ENCODE measurements at places on chromosomes 16 and 17.

DNA sequence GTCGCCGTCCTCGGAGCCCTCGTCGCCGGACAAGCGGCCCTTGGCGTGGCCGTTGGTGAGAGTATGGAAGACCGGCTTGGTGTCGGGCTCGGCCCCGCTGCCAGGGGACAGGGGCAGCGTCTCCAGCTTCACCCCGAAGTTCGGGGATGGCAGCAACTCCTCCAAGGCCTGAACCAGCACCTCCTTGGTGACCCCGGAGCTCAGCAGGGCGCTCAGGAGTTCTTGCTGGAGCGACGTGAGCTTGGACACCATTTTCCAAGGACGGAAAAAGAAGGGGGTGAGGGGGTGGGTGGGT is 279 bp downstream of the HNF1B start:
- no peak for DNase-seq

DNA sequence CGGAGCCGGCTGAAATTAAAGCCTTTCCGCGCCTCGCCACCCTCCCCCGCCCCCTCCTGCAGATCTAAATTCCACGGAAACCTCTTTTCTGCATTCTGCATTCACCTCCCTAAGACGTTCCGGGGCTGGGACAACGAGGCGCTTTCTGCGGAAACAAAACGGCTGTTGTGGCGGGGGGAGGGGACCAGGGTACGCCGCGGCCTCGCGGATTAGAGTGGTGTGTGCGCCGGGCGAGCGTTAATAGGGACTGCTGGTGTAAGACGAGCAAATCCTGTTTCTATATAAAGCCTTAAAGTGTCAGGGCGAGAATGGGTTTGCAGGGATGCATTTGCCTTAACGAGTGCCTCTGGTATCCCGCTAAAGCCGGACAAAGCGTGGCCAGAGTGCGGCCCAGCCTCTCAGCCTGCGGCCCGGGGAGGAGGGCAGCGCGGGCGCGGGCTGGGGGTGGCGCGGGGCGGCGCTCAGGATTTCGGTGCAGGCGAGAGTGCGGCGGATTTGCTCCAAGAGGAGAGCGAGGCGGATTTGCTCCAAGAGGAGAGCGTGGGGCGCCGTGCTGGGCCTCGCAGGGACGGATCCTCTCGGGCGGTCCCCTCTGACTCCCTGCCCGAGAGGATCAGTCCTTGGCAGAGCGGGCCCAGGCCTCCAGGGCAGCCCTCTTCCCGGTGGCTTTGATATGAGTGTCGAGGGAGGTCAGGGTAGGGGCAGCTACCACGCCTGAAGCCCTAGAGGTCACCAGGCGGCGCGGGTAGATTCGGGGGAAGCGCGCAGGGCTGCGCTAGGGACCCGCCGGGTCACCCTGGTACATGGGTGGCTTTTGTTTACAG is 5.1 kb downstream of the BAHCC1 start:
- DNase-seq = no peak

DNA sequence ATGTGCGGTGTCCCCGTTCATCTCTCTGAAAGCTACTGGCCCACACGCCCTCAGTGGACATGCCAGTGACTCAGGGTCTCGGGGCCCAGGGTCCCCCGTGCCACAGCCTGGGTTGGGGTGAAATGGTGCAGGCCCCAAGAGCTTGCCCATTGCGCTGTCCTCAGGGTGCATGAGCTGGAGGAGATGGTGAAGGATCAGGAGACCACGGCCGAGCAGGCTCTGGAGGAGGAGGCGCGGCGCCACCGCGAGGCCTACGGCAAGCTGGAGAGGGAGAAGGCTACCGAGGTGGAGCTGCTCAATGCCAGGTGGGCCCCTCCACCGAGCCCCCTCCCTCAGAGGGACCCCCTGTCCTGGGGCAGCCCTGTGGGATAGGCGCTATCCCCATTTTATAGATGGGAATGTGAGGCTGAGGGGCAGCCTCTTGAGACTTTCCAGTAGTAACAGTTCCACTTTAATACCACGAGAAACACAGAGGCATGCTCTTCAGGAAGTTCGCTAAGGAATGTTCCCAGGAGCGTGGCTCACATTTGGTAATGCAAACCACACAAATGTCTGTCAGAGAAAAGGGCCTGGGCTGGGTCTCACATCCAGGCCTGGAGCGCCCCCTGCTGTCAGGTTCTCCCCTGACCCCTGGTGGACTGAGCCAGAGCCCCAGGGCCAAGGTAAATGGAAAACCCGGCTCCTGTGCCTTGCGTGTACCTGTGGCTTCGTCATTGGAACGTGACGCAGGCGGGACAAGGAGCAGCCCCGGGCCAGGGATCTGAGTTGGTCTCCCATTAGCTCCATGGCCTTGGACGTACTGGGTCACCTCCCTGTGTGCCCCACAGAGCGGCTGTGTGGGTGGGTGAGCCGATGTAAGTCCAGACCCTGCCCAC is 133.7 kb downstream of the RAB11FIP4 start:
- DNase-seq = peak; percentile 97

DNA sequence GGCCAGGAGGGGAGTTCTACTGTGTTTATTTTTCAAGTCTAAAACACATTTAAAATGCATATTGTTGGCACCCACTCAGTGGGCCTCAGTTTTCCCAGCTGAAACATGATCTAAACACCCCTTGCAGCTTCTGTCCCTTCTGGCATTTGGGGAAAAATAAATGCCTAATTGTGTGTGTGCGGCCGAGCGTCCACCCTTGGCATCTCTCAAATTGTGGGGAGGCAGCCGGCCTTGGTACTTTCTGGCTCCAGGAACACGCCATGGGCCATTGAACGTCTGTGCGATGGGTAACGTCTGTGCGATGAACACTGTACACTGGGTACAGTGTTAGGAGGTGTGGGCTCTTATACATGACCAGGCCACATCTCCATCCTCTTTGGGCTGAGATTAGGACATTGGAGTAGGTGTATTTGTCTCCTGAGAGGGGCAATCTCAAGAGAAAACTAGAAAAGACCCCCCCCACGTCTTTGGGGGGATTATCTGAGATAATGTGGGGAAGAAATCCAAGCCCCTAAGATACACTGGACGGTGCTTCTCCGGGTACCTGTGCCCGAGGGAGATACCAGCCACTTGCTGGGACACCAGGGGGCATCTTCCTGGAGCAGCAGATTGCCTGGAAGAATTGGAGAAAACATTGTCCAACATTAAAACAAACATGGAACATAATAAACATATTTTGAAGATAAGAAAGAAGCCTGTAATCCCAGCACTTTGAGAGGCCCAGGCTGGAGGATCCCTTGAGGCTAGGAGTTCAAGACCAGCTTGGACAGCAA is 54.9 kb downstream of the RAB11FIP4 start:
- no peak for DNase-seq

Data from endothelial cell (in vitro differentiated cells).